ENCODE measurements at places on chromosomes 11 and 22.

GRCh38 chr11:46489656-46490560 is 98.3 kb upstream of the CHRM4 start:
- peak; percentile 43 for DNase-seq

DNA sequence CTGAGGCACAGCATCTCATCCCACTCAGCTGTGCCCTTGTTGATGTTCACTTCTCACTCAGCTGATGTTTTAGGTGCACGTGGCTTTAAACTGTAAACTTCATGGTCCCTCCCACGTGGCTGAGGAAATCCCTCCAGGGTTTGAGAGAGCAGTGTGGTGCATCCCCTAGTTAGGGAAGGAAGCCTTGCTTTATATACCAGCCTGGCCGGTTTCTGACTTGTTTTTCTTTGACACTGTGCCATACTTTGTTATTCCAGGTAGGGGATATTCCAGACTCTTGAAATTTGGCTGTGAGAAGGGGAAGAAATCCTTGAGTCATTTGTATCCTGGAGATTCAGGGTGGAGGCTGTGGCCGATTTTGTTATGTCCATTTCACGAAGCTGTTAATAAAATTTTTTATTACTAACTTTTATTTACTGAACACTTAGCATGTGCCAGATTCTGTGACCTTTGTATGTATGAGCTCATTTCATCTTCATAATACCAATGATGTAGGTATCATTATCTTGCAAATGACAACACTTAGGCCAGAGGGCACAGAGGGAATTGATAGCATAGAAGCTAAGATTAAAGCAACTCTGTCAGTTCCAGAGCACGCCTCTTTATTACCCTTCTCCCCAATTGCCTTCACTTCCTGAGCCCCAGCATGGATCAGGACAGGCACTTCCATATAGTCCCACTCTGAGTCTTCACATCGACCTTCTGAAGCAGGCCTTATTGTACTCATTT is 116.6 kb downstream of the NAV2 start:
- DNase-seq: no peak

DNA sequence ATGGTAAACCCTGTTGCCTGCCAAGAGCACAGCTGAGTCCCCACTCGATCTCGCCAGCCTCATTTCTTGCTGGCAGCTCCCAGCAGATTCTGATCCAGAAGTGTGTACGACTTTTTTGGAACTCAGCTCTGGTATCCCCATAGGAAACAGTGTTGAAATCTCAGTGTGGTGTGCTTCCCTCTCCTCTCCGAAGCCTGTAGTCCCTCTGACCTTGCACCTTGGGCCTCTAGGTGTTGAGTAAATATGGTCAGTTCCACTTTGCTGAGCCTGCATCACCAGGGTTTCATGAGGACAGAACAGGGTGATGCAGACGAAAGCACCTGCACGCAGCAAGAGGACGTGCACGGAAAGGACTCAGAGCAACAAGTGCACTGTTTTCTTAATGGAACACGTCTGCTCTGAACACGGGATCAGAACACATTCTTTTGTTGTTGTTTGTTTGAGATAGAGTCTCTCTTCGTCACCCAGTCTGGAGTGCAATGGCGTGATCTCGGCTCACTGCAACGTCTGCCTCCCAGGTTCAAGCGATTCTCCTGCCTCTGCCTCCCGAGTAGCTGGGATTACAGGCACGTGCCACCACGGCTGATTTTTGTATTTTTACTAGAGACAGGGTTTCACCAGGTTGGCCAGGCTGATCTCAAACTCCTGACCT is 3.8 kb upstream of the CPT1A start:
- DNase-seq: no peak

- peak; percentile 95 for DNase-seq
Observed at GRCh38 chr22:17171153-17172028, 12.3 kb upstream of the HDHD5 start.

DNA sequence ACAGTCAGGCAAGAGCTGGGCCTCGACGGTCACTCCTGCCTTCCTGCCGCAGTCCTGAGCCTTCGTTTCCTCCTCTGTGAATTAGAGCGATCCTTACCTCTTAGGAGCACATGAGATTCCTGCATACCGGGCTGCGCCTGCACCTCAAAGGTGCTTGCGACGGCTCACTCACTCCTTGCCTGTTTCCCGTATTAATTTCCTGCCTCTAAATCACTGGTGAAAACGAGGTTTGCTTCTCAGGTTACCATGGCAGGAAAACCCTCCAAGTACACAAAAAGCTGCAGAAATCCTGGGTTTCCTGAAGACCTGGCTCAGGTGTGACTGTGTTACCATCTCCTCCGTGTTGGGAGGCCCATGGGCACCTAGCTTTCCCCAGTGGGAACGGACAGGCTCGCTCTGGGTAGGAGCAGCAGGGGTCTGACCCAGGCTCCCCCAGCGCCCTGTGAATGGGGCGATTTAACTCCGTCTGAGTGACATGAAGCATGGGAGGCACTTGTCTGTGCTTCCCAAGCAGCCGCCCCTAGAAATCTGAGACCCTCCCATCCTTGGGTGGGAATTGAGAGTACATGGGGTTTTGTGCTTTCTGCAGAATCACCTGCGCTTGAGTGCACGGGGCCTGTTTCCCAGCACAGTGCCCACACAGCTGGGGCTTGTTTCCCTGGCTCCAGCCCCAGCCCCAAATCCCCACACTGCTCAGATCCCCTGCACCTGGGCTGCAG is 64.8 kb downstream of the PHF21B start:
- no peak for DNase-seq

- DNase-seq: no peak
Observed at GRCh38 chr11:63556404-63557013, 6.7 kb downstream of the PLAAT2 start.

GRCh38 chr11:63549411-63549810 is 12.8 kb downstream of the PLAAT4 start:
- DNase-seq: no peak

DNA sequence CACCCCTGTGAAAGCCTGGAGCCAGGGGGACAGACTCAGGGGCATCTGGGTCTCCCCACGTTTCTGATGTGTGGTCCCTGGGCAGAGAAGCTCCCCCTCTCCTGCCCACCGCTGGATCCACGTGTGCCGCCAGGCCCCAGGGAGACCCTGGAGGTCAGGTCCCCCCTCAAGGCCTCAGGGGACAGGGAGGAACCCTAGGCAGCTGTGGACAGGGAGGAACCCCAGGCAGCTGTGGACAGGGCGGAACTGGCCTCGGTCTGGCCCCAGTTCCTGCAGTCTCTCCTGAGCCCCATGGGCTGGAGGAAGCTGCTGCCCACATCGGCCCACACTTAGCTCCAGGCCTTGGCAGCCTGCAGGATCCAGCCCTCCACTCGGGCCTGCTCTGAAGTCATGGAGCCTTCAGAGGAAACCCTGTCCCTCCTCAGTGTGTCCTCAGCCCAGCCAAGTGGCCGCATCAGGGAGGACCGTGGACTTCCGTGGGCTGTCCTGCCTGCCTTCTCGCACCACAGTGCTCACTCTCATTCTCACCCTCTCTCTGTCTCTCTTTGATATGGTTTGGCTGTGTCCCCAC is 127.7 kb downstream of the BRD1 start:
- no peak for DNase-seq

GRCh38 chr11:3709977-3710376 is 38.8 kb upstream of the CHRNA10 start:
- DNase-seq: no peak

GRCh38 chr11:3833449-3833848 is 7.3 kb downstream of the RHOG start:
- no peak for DNase-seq

- peak; percentile 59 for DNase-seq
Observed at GRCh38 chr22:36644333-36644757, 59.2 kb downstream of the CACNG2 start.

GRCh38 chr11:128692753-128693415 is 988 bp upstream of the FLI1 start:
- peak; percentile 49 for DNase-seq

- no peak for DNase-seq
Observed at GRCh38 chr11:31643857-31644256, 134.3 kb downstream of the ELP4 start.

DNA sequence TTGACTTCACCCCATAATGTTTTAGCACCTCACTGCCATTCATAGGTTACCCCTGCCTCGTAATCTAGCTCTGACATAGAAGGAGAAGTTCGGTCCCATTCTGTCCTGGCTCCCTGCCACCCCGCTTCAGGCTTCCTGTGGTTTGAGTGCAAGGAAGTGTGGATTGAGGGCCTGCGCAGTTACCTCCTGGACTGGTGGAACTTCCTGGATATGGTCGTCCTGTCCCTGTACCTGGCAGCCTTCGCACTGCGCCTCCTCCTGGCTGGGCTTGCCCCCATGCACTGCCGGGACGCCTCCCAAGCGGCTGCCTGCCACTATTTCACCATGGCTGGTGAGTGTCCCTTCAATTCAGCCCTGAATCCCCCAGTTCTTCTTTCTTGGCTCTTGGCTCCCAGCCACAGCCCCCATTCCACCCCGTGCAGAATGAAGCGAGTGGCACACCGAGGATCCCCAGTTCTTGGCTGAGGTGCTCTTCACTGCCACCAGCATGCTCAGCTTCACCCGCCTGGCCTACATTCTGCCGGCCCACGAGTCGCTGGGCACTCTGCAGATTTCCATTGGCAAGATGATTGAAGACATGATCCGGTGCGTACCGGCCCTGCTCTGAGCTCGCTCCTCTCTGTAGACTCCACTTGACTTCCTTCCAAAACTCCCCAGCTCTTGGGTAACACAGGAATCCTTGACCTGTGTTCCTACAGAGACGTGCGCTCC is 15.4 kb downstream of the ART5 start:
- peak; percentile 26 for DNase-seq

GRCh38 chr11:86596861-86597586 is 75.4 kb downstream of the ME3 start:
- no peak for DNase-seq

DNA sequence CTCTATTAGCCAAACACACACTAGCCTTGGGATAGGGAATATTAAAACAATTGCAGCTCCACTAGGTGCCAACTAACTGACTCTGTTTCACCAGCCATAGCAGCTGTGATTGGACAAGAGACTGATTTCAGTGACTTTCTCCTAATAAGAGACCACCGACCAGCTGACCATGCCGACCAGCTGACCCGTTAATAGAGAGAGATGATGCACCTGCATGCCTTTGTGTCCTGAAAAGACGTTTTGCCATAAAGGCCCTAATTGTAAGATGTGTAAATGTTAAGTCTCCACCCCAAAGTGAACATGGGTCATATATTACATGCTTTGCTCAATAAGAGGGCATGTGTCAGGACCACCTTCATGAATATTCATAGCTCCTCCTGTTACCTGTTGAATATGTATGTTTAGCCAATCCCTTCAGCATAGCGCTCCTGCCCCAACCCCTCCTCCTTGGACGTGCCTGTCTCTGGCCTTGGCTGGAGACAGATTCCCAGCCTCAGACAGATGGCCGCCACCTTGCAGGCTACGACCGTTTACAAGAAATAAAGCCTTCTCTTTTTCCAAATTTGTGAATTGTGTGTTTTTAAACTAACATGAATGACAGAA is 1.3 kb upstream of the NADSYN1 start:
- DNase-seq: peak; percentile 62

DNA sequence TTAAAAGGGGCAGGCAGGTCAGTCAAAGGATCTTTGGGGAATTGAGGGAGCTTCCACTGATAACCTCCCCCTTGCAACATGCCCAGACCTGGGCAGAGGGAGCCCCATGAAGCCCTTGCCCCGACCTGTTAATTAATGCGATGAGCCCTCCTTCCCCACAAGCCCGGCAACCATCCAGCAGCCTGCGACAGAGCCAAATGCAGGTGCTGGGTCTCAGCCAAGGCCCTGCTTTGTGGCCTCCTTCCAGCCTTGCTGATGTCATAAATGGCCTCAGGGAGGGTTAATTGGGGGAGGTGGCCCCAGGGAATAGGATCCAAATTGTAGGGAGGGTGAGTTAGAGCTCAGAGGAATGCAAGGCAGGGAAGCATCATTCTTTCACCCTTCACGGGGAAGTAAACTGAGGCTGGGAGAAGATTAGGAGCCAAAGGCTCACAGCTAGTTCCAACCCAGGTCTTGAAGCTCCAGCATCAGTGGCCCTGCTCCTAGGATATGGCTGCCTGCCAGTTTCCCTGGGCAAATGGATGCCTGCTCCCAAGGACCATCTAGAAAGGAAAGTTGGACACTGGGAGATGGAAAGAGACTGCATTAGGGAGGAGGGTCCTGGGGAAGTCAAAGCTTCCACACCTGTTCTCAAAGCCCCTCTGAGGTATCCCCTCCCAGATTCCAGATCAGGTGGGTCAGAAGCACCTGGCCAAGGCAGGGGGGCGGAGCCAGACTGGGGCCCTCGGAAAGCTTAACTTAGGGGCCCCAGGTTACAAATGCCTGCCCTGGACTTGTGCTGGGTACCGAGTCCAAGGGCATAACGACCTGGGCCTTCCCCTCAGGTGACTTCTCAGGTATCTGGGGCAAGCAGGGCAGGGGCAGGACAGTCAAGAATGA is 34.1 kb downstream of the LMO1 start:
- no peak for DNase-seq

DNA sequence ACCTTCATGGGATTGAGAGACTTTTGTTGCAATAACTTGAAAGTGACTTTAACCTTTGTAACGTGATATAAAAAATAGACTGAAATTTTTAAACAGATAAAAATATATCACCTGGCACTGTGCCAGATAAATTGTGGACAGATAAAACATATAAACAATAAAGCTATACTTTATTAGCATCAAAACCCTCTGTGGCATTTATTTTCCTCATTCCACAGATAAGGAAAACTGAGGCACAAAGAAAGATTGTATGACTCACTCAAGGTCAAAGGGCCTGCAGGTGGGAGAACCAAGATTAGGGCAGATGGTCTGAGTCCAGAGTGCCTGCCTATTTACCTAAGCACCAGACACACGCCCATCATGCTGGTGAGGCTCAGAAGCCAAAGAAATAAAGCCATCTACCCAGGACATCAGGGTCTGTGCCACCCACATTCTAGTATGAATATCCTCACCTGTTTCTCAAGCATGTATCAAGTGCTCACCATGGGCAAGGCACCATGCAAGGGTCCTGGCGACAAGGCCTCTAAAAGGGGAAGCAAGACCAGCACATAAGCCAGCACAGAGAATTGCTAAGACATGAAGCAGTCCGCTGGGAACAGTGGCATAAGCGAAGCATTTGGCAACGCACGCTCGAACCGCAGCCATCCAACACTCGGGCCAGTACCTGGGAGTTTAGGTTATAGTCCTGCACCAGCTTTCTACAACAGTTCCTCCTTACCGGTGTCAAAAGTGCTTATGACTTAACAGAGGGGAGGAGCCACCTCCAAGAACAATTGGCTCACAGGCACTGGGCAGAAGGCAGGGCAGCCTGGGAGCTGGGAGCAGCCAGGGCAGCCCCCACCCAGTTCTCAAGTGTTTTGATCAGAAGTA is 17.6 kb downstream of the MYH9 start:
- DNase-seq: no peak

DNA sequence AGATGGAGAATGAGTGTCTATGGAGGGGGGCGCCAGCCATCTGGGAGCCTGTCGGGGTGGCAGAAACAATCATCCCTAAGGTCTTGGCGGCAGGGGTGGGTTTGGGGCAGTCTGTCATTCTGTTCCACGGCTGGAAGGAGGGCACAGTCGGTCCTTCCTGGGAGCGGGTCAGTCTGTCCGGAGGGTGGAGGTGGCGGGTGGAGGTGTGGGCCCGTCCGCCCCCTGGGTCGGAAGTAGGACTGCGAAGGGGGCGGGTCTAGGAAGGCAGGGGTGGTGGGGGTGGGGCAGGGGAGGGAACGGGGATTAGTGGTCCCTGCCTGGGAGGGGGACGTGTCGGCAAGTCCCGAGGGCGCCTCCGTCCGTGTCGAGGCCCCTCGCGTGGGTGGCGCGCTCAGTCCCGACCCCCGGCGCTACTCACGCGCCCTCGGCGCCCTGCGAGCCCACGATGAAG is 461 bp downstream of the TBC1D10A start:
- DNase-seq: no peak

GRCh38 chr11:20293531-20293930 is 70.0 kb upstream of the HTATIP2 start:
- DNase-seq: no peak

Measured in WTC11 (cell line).